Hepatocyte (in vitro differentiated cells): ENCODE measurements at places on chromosomes 12 and 14.

DNA sequence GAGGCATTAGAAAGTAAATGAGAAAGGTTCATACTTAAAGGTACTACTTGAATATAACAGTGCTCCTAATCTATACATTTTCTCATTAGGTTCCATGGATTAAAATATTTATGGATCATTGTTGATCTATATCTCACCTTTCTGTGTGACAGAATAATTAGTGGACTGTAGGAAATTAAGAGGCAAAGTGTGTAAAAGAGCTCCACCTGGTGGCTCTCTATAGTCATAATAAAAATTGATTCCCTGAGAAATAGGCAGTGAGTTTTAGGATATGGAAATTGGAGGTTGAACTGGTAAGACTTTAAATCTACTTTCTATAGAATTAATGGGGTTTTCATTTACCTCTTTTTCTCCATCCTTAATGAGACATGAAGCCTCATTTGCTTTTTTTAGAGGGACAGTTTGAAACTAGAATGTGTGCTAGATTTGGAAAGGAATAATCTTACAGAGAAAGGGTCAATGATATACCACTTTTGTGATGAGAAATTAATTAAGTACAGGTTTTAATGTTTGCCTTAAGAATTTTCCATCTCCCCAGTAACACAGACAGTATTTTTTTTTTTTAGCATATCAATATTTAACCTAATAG, 11.8 kb upstream of the DERA start:
- peak; percentile 32 for DNase-seq
- H3K36me3 ChIP-seq = no peaks in the 10 kb centered on the region
- no peaks in the 10 kb centered on the region for H3K27me3 ChIP-seq

DNA sequence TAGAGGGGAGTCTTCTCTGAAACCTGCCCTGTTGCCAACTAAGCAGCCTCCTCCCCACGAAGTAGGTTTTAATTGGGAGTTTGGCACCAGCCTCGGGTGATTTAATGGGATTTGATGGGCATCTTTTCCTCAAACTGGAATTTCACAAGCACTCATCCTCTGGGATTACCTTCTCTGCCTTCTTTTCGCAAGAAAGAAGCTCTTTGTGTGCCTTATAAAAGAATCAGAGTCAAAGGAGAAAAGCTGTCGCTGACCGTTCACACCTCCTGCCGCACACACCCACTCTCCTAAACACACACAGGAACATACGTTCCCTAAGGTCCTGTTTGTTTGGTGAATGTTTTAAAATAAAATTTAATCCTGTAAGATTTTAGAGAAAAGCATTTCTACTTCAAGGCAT, 84.0 kb downstream of the PRMT8 start:
- DNase-seq = no peak
- H3K27me3 ChIP-seq = peaks cover 7% of the 10 kb centered on the region
- H3K4me1 ChIP-seq = no peaks in the 10 kb centered on the region
- H3K4me3 ChIP-seq = no peak overlapping the region
- H3K27ac ChIP-seq = no peak overlapping the region

GRCh38 chr14:90505531-90505930, 108.7 kb downstream of the CALM1 start:
- peaks cover 17% of the 10 kb centered on the region for H3K4me1 ChIP-seq
- DNase-seq = no peak
- no peaks in the 10 kb centered on the region for H3K27me3 ChIP-seq
- no peaks in the 10 kb centered on the region for H3K36me3 ChIP-seq
- H3K4me3 ChIP-seq = no peak overlapping the region

- DNase-seq = no peak
- H3K27me3 ChIP-seq = peaks cover 5% of the 10 kb centered on the region
- no peak overlapping the region for H3K27ac ChIP-seq
- H3K36me3 ChIP-seq = no peaks in the 10 kb centered on the region
- H3K4me3 ChIP-seq = no peak overlapping the region
These were observed 704.9 kb downstream of the NRXN3 start for GRCh38 chr14:78875049-78875448.

DNA sequence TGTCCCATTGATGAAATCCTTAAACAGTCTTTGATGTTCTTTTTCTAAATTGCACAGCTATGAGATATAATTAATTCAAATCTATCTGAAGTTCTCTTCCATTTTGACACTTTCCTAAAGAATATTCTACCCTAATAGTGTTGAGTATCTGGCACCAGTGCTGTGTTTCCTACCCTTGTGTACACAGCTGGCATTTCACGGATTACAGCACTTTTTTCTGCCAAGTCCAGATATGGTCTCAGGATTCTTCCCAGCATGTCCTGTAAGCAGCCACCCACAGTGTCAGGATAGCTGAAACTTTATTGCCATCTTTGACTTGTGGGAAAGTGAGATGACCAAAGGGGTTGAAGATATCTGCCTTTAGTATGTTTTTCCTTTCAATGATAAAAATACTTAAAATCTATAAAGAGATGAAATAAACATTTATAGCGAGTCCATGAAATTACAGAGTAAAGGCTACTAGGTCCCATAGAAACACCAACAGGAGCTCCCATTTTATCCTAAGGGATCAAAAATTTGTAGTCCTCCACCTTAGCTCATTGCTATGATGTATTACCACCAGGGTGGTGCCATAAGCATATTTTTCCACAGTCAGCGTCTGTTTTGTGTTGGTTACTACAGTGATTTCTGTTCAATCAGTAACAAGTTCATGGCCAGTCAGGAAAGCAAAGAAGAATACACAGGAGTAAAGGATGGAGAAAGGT, 96.7 kb downstream of the TRHDE start:
- H3K4me3 ChIP-seq = no peak overlapping the region
- H3K27ac ChIP-seq = peak overlapping the region; percentile 43
- H3K4me1 ChIP-seq = peaks cover 11% of the 10 kb centered on the region
- DNase-seq = no peak
- H3K36me3 ChIP-seq = no peaks in the 10 kb centered on the region

- H3K36me3 ChIP-seq = no peaks in the 10 kb centered on the region
- no peaks in the 10 kb centered on the region for H3K4me1 ChIP-seq
- H3K27ac ChIP-seq = no peak overlapping the region
- no peaks in the 10 kb centered on the region for H3K27me3 ChIP-seq
- DNase-seq = peak; percentile 7
- H3K4me3 ChIP-seq = no peak overlapping the region
These were observed 9.2 kb upstream of the PLEKHD1 start for GRCh38 chr14:69475194-69475818.

- no peaks in the 10 kb centered on the region for H3K36me3 ChIP-seq
These were observed 80.8 kb downstream of the GALNT9 start for GRCh38 chr12:132248453-132249167.

GRCh38 chr14:68182492-68182891, 362.9 kb downstream of the RAD51B start:
- no peak overlapping the region for H3K27ac ChIP-seq
- no peak for DNase-seq
- peaks cover 38% of the 10 kb centered on the region for H3K4me1 ChIP-seq
- no peak overlapping the region for H3K4me3 ChIP-seq

DNA sequence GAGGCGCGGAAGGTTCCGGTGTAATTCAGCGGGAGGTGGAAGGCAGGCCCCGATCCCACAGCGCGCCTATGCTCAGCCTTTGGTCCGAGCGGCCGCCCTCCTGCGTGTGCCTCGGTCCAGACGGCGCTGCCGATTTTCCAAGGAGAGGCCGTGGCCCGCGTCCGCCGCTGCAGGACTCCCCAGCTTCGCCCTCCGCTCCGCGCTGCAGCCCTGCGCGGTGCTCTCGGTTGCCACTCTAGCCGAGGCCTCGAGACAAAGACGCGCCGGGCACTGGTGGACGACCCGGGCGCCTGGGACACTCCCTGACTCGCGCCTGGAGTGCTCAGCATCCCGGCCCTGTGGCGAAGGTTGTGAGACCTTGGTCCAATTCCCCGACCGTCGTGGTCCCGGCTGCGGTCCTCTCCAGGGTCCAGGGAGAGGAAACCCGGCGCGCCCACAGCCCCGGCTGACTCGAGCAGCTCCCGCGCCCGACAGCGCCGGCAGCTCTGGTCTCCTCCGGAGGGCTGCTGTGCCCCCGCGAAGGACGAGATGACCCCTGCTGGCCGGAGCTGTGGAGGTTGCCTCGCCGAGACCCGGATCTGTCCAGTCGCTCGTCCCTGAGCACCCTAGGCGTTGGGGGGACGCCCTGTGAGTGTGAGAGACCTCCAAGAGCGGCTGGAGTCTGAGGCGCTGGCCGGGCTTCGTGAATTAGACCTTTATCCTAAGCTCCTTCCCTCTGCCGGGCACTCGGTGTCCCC, 6.5 kb downstream of the HOXC12 start:
- H3K4me3 ChIP-seq = no peak overlapping the region
- DNase-seq = no peak
- H3K27ac ChIP-seq = no peak overlapping the region
- H3K36me3 ChIP-seq = no peaks in the 10 kb centered on the region
- H3K27me3 ChIP-seq = peaks cover 100% of the 10 kb centered on the region
